ENCODE measurements at places on chromosomes 2 and 18.

- DNase-seq, result no peak
Observed at GRCh38 chr2:107108556-107108955, 222.6 kb upstream of the ST6GAL2 start.

GRCh38 chr2:219082332-219082958 lies 21.7 kb upstream of the IHH start:
- no peak for DNase-seq

DNA sequence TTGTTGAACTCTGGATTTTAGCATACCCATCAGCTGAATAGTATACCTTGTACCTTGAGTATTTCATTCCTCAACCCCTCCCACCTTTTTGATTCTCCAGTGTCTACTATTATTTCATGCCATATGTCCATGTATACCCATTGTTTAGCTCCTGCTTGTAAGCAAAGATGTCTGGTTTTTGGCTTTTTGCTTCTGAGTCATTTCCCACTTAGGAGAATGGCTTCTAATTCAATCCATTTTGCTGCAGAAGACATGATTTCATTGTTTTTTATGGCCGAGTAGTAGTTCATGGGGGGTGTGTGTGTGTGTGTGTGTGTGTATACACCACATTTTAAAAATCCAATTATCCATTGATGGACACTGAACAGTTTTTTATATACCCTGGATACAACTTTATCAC lies 24.3 kb upstream of the MOCOS start:
- DNase-seq, result no peak

GRCh38 chr2:210617732-210618330 lies 61.4 kb downstream of the CPS1 start:
- DNase-seq, result no peak

- DNase-seq, result no peak
Observed at GRCh38 chr18:44039216-44039615, 641.5 kb upstream of the SETBP1 start.

Measured in stimulated activated CD4-positive, alpha-beta T cell treated with anti-CD3 and anti-CD28 coated beads, Interleukin-12 subunit alpha, Interleukin-12 subunit beta, amount 100 ng/mL, for 4 hours (primary cell).